ENCODE measurements at places on chromosomes 4 and X.

DNA sequence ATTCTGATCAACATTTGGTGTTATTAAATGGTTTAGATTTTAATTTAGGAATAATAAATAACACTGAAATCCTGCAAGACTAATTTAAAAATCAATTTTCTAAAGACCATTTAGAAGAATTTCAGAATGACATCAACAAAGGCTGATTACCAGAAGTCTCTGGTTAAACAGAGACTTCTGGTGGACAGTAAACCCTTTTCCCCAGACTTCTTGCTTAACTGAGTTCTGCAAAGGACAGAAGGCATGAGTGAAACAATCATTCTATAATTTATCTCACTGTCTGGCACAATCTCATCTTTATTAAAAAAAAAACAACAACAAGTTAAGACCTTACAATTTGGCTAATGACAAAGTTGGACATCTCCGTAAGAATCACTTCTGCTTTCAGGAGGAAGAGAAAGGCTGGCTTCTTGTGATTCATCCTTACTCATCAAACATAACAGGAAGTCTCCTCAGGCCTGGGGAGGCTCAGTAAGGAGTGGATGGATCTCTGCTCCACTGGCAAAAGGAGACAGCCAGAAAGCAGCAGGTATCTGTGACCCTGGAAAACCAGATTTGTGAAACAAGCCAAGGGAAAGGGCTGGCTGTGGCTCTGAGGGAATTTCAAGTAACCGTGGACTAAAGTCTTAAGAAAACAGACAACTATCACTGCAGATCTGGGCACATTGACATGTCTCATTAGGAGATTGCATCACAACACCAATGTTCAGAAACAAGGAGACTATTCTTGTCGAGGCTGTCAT, 908 bp upstream of the TLR6 start:
- no peak for DNase-seq

DNA sequence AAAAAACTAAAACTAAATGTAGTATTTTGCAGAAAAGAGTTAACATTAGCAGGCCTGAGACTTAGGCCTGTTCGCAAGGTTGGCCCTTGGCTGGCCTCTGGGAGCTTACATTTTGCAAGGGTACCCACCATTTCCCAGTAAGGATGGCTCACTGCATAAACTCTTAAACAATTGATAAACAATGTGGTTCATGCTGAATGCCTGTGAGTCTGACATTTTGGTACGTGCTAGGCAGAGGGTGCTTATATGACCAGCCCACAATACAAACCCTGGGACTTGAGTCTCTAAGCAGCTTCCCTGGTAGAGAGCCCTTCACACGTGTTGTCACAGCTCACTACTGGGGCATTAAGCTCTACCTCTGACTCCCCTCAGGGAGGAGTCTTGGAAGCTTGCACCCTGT, 7.4 kb downstream of the PRPS2 start:
- no peak for DNase-seq

DNA sequence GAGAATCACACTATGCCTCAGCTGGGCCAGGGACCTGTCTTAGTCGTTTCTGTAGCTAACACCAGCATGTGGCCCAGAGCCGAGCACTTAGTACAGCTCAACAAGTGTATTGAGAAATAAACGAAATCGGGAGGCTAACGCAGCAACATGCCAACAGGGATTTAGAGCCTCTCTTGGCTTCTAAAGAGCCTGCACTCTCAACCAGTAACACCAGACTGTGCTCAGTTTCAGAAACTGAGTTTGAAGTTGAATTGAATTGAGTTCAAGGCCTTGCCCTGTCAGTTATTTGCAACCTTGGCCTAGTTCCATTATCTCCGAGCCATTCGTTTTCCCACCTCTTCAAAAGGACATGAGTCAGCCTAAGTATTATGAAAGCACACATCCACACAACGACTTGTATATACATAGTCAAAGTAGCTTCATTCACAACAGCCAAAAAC, 71.3 kb upstream of the LDB2 start:
- no peak for DNase-seq

DNA sequence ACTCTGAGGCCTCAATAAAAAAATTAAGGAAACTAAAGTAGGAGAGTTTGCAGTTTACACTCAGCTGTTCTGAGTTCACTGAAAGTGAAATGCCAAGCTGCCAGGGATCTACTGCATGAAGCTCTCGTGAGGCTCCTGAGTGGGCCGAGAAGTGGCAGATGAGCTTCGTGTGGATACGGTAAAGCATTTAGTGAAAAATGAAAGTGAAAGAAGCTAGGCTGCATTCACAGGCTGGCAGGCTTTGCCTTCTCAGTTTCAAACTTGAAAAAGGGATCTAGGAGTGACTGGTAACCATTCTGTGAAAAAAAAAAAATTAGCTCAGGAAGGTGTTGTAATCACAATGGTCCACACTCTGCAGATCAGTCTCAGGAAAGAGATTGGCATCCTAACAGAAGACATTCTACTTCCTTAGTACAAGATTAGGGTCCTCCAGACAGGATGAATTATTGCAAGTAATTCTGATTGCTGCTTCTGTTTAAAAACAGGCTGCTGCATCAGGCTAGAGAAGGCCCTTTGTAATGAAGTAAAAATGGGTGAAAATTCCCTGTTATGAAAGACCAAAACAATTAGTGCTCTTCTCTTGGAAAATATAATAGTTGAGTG, 679.9 kb downstream of the RPA4 start:
- DNase-seq, result peak; percentile 24

DNA sequence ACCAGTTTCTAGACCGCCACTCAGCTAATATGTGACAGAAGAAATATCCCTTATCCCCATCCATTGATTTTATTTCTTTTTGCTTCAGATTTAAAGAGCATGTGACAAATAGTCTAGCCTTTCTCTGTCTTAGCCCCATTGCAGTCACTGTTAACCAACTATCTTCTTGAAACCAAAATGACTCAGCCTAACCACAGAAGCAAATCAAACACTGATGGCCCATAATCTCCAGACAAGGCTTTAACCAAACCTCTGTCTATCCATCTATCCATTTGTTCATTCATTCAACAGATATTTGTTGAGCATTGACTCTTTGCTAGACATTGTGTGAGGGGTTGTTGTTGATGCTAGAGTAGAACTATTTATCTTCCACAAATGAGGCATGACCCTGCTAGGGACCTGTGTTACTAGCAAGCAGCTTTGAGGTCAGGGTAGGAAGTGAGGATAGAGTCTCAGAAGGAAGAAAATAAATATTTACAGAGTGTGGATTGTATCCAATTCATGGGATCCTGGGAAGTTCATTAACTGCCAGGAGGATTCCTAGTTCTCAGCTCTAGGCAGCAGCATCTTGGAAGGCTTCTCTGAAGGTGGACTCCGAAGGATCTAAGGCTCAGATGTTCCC, 22.5 kb downstream of the HNRNPH2 start:
- DNase-seq, result no peak

GRCh38 chr4:131721883-131722282, 1427.2 kb upstream of the PCDH10 start:
- no peak for DNase-seq

GRCh38 chr4:16122308-16122711, 38.5 kb upstream of the PROM1 start:
- DNase-seq, result no peak

DNA sequence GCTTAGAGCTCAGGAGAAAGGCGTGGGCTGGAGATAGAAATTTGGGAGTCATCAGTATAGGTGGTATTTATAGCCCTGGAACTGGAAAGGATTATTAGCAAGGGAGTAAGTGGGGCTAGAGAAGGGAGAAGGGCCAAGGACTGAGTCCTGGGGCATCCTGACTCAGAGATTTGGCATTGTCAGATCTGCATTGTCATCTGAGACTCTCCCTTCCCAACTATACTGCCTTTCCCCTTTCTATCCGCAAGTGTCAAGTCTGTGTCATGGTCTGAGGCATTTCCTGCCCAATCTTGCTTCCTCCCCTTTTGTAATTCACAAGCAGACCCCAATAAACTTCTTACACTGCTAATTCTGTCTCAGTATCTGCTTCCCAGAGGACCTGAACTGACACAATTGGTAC, 24.4 kb upstream of the SLC25A43 start:
- DNase-seq, result no peak

DNA sequence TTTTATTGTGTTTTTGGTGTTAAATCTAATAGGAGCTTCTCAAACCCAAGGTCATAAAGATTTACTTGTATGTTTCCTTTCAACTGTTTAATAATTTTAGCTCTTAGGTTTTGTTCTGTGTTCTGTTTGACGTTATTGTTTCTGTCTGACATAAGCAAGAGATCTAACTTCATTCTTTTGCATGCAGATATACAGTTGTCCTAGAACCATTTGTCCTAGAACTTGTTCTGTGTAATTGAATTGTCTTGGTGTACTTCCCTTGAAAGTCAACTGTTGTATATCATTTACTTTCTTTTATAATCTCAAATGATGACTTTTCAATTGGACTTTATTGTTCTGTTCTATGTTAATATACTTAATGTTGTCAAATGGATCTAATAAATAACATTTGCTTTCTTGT, 977.1 kb downstream of the FAT4 start:
- no peak for DNase-seq

DNA sequence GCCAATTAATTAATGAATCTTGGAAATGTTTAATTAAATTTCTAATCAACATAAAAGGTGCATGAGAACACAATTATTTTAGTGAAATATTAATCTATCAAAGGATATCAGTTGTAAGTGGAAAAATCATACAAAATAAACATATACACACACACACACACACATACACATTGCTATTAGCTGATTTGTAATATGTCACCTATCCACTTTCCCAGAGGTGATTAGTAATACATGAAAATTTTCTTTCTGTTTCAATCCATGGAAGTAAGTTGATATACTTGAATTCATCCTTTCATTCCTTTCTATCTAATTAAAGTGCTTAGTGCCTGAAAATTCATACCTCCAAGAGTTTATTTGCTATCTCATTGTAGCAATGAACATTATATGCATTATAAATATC, 213.7 kb downstream of the EPHA5 start:
- DNase-seq, result no peak

DNA sequence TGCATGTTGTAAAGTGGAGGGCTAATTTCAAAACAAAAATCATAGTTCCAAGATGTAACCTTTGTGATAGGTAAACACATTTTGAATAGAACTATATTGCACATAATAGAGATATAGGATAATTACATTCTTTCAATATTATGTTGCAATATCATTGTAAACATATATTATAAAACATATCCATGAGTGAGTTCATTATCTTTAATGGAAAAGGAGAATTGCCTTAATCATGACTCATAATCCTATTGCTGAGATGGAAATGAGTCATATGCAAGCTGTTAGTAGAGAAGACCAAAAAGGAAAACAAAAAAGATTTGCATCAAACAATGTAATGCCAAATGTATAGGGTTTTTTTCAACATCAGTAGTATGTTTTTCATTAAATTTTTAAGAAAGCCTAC, 73.7 kb upstream of the WDR44 start:
- no peak for DNase-seq

DNA sequence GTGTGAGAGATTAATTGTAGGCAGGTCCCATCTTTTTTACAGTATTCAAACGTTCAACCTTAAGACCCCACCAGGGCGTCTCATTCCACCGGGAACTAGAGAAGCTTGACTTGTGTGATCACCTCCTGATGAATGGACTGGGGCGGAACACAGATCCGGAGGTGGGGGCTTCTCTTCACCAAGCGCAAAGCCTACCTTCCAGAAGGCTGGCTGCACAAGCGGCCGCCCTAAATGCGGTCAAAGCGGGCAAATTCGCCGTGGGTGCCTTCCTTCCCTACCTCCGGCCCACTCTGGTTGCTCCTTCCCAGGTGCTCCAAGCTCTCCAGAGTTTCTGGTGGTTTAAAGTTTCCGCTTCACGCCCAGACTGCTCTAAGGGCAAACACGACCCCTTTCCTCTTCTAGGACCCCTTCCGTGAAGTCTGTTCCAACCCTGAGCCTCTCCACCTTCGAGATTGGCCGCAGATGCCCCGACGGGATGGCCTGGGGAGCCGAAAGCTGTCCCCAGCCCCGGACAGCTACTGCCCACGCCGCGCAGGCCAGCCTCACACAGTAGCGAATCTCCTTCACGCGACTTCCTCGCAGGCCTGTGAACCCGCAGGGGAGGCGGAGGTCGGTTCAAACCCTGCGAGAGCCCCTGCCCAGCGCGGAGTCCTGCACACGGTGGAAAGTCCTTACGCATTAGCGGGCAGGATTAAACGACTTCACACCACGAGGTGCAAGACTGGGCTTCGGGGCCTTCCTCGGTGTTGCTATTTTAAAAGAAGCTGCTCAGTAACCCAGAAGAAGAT, 1.6 kb upstream of the WWC2 start:
- DNase-seq, result peak; percentile 43

GRCh38 chrX:24498181-24498580, 33.1 kb downstream of the PDK3 start:
- DNase-seq, result no peak

GRCh38 chr4:94590493-94590892, 138.8 kb downstream of the PDLIM5 start:
- no peak for DNase-seq

- peak; percentile 84 for DNase-seq
Observed at GRCh38 chr4:184348311-184349233, 125.8 kb downstream of the IRF2 start.

- DNase-seq, result no peak
Observed at GRCh38 chr4:99648321-99648720, 9.3 kb downstream of the C4orf54 start.

DNA sequence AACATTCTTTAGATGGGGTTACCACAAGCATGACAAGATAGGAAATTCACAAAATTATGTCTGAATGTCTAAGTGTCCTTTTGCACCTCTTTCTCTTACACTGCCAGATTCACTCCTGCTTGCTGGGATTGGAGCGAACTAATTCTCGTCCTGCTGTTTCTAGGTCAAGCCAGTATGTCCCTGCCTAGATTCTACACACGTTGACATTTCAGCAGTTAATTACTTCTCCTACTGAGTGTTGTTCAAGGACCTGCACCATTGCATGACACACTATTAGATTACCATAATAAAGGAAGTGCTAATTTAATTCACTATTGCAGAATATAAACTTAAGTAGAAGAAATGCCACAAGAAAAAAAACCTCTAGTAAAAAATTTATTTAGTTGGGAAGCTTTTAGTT, 1911.7 kb downstream of the PCDH7 start:
- no peak for DNase-seq

- DNase-seq, result no peak
Observed at GRCh38 chrX:119292445-119292844, 56.4 kb downstream of the PGRMC1 start.

GRCh38 chr4:118850488-118851173, 14.7 kb upstream of the SEC24D start:
- no peak for DNase-seq

- DNase-seq, result no peak
Observed at GRCh38 chr4:157012296-157012695, 40.7 kb upstream of the PDGFC start.

- no peak for DNase-seq
Observed at GRCh38 chrX:136094962-136095361, 52.4 kb upstream of the FHL1 start.

GRCh38 chrX:102651242-102652011, at the start of gene GPRASP1:
Gene GPRASP1, plus strand, starts transcription at chrX:102651483. Its CDS starts 2,431 bp downstream, at chrX:102653914.
- peak; percentile 87 for DNase-seq

DNA sequence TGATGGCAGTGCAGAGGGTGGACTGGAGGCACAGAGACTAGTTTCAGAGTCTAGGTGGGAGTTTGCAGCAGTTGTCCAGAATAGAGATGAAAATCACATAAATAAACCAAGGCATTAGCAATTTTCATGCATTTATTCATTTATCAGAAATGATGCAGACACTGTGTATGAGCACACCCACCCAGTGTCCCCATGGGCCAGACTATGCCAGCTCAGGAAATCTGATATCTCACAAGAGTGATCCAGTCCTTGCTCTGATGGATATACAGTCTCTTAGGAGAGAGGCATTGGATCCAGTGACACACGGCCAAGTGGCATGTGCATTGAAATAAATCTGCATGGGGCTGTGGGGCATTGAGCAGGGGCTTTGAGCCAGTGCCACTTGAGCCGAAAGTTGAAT, 228.2 kb downstream of the FRMPD4 start:
- DNase-seq, result no peak

- DNase-seq, result no peak
Observed at GRCh38 chrX:21813612-21814368, 25.6 kb upstream of the MBTPS2 start.

Data from ovary (tissue), 10 donors.